ENCODE measurements at places on chromosomes 6 and 20.

DNA sequence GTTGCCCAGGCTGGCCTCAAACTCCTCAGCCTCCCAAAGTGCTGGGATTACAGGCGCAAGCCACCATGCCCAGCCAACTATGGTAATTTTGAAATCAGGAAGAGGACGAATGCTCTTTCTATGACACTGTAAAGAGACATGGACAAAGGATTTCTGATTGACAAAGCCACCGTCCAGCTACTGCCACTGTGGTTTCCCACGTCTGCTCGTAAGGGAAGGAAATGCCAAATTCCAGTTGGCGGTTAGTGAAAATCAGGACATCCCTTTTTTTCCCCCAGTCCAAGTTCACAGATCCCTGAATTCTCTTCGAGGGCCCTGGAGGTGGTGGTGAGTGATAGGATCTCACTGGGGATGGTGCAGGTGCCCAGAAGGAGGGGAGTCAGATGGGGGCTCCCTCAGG lies 31.2 kb downstream of the SNAI1 start:
- no peak for DNase-seq

DNA sequence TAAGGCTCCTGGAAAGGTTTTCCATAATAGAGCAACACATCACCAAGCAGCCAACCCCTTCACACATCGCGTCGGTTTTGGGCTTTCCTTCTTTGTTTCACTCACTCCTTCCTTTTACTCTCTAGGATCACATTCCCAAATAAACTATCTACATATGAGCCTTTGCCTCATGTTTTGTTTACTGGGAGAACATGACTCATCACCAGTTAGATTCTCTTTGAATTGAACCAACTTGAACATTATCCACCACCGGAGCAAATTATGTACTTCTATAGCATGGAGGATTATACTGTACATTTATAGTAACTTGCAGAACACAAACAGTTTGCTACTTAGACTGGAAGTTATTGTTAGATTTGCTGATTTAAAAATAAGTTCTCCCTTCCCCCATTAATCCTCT lies 41.0 kb downstream of the SAMD5 start:
- no peak for DNase-seq

GRCh38 chr6:30889921-30890645 lies 5.8 kb downstream of the DDR1 start:
- DNase-seq = no peak

GRCh38 chr6:101883505-101883904 lies 490.0 kb downstream of the GRIK2 start:
- DNase-seq = no peak

GRCh38 chr6:120700001-120700400 lies 634.3 kb downstream of the TBC1D32 start:
- DNase-seq = no peak

- no peak for DNase-seq
Observed at GRCh38 chr20:33875534-33876026, 64.4 kb downstream of the CHMP4B start.

- no peak for DNase-seq
Observed at GRCh38 chr6:14270925-14271788, 153.6 kb downstream of the CD83 start.

DNA sequence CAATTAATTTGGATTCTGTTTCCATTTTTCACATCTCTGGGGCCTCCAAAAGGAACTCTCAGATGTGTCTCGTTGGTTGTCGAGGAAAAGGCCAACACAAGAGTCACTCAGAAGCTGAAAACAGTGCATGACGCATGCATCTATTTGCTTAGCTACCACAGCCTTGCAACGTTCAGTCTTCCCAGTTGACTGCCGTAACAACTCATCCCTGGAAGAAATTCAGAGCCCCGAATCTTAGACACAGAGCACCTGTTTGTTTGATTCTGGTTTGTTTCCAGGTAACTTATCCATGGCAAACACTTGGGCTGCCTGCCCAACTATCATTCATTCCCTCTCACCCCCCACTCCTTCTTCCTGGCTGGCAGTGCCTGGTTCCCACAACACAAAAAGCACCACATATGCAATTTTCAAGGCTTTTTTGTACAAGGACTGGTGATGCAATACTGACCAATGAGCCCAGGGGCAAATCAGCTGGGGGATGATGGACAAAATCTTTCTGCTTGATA lies 60.5 kb downstream of the ZMYND8 start:
- DNase-seq = no peak

DNA sequence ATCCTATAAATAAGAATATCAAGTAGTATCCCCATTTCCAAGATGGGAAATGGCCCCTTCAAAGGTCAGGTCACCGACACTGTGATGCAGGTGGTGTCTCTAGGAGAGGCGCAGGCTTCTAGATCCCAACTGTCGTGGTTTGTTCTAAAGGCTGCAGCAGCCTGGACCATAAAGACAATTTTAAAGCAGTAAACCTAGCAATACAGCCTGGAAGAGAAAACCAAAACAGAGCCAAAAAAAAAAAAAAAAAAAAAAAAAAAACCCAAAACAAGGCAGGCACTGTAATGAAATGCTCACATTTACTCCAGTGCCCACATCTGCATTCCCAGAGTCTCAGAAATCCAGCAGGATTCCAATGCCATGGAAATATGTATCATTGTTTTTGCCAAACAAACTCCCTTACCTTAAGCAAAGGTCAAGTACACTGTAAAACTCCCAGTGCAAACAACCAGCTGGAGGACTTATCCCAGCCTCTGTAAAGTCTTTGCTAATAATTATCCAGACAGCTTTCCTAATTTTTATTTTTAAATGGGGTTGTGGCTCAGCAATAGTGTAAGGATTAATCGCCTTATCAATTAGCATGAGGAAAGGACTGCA lies 98.2 kb downstream of the PSMG4 start:
- DNase-seq = no peak

DNA sequence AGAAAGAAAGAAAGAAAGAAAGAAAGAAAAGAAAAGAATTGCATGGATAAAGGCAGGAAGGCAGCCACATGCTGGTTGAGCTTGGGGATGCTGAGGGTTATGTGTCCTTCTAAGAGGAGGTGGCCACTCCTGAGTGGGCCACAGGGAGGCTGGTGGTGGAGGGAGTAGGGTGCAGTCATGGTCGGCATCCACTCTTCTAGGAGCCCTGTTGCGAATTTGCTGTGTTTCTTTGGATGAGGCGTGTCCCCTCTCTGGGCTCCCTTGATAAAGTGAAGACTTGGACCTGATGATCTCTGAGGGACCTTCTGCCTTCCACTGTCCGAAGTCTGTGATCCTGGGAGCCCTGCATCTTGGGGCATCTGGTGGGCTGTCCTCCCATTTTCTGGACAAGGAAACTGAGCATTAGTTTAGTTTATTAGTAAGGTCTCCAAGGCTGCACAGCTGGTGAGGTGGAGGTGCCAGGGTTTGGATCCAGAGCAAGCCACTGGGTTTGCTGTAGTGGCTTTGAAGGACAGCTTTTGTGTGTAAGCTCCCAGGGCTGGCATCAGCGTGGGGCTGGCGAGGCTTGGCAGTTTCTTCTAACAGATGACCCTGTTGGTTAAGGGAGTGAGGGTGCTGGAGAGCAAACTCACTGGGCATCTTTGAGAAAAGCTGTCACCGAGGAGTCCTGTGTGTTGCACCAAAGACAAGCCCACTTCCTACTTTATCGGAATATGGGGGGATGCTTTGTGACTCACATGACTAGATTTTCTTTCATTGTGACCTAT lies 4.3 kb downstream of the DLGAP4 start:
- no peak for DNase-seq

- no peak for DNase-seq
Observed at GRCh38 chr20:14235355-14235754, 102.1 kb downstream of the FLRT3 start.

GRCh38 chr20:43913291-43914025 lies 1.2 kb upstream of the TOX2 start:
- no peak for DNase-seq

DNA sequence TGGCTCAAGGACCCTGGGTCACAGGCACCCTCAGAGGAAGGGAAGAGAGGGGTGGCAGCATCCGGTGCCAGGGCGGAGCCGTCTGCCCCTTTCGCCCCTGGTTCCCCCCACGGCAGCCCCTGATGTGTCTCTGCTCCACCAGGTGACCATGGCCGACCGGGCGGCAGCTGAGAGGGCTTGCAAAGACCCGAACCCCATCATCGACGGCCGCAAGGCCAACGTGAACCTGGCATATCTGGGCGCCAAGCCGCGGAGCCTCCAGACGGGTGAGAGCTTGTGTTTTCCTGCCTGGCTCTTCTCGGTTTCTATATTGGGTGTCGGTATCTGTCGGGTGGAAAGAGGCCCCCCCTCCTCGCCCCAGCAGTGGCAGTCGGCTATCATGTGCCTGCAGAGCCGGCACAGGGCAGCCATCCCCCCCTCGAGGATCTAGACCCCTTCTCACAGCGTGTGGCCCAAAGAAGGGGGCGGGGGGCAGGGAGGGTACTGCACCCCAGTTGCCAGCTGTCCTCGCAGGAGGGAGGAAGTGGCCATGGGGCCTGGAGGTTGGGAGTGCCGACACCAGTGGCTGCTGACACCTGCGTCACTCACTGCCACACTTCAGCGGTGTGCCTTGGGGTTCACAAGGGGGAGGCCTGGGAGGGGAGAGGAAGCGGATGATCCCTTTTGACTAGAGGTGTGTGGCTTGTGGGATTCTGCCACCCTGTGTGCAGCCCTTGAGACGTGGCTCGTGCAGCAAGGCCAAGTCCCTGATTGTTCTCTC lies 1.5 kb downstream of the RBM38 start:
- DNase-seq = no peak

DNA sequence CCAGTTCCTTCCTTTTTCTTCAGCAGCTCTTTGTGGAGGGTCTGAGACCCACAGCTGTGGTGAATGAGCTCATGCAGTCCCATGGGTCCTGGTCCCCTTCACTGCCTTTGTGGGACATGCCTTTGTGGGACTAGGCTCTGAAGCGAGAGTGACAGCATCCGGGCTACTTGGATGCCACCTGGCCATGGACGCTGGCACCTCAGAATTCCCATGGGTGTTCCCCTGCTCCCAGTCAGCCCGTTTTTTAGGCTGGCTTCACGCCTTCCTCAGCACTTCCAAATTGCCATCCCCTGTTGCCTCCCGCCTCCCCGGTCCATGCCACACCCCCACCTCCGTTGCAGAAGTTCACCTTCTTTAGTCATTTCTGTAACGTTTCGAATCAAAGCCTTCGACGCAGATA lies 45.1 kb downstream of the RAMACL start:
- no peak for DNase-seq

DNA sequence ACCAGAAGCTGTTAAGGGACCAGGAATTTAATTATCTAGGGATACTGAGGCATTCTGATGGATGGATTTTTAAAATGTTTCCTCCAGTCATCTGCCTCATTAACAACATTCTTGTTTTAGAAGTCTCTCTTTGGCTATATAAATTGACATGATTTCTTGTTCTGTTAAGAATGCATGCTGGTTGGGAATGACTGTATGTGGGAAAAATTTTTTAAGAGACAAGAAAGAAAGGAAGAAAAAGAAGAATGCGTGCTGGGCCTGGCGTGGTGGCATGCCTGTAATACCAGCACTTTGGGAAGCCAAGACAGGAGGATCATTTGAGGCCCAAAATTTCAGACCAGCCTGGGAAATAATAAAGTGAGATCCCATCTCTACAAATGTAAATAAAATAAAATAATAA lies 203.6 kb downstream of the GJA1 start:
- no peak for DNase-seq

Measured in NCI-H1436 treated with DMSO at 0.1 percent for 48 hours (cell line).